HAP-1 (cell line): ENCODE measurements at places on chromosomes 5 and 9.

GRCh38 chr9:13811876-13812275 is 502.1 kb downstream of the NFIB start:
- no peak for DNase-seq

- DNase-seq: no peak
Observed at GRCh38 chr9:107136296-107136695, 146.8 kb upstream of the RAD23B start.

DNA sequence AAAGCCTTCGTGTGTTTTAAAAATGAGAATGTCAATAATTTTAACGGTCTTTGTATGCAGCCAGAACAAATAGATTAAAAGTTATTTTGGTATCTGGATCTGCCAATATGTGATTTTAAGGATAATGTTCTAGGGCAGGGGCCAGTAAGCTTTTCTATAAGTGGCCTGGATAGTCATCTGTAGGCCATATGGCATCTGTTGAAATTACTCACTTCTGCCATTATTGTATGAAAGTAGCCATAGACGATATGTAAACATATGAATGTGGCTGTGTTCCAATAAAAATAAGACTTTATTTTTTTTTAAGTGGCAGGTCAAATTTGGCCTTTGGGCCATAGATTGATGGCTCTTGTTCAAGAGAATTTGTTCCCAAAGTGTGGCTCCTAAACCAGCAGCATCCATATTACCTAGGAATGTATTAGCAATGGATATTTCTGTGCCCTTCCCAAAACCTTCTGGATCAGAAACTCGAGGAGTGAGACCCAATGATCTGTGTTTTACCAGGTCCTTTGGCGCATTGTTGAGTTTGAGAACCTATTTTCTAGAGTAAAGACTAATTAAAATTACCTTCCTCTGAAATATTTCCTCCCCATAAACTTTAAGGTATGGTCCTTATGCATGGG is 55.9 kb downstream of the C6 start:
- no peak for DNase-seq

DNA sequence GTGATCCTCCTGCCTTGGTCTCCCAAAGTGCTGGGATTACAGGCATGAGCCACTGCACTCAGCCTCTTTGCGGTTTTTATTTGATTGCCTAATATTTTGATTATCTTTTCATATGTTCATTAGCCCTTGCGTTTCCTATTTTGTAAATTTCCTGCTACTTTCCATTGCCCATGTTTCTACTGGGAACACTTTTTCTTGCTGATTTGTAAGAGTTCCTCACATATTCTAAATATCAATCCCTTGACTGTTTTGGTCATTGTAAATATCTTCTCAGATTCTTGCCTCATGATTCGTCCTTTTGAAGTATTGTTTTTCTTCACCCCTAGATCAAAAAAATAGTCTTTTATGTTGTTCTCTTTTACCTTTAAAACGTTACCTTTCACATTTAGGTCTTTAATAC is 37.9 kb upstream of the TTC1 start:
- DNase-seq: no peak

GRCh38 chr9:79955300-79955699 is 383.5 kb downstream of the TLE4 start:
- DNase-seq: peak; percentile 13

GRCh38 chr5:141881886-141882285 is 3.7 kb upstream of the PCDH1 start:
- no peak for DNase-seq

GRCh38 chr5:73531356-73531755 is 33.1 kb downstream of the BTF3 start:
- no peak for DNase-seq

DNA sequence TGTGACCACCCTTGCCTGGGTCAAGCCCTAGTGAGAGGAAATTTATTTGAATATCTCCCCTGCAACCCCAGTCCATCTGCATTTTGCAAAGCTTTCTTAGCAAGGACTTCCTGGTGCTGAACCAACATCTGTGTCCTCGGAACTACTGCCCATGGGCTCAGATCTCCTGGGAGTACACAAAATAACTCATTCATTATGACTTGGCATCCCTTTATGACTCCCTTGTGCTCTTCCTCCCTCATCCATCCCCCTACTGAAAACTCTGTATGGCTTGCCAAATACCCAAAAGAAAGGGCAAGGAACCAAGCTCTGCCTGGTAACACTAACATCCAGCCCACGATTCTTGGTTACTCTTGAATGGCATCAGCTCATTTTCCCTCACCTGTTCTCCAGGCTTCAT is 368.5 kb downstream of the NTRK2 start:
- no peak for DNase-seq

GRCh38 chr9:37914154-37914551 is 10.2 kb upstream of the SLC25A51 start:
- DNase-seq: no peak

DNA sequence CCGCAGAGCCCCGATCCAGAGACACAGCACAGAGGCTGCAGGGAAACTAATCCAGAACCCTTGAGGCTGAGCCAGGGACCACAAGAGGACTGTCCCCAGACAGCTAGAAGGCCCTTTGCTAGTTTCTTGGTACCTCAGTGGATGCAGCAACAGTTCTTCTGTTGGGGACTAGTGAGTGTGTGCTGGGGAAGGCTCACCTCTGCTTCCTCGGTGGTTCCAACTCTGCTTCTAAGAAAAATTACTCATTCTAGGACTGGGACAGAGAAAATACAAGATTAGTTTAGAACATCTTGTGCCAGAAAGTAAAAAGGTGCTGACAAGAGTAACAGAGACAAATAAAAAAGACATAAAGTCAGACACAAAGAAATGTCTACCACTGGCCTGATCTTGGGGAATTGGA is 19.5 kb upstream of the ZNF484 start:
- DNase-seq: no peak

DNA sequence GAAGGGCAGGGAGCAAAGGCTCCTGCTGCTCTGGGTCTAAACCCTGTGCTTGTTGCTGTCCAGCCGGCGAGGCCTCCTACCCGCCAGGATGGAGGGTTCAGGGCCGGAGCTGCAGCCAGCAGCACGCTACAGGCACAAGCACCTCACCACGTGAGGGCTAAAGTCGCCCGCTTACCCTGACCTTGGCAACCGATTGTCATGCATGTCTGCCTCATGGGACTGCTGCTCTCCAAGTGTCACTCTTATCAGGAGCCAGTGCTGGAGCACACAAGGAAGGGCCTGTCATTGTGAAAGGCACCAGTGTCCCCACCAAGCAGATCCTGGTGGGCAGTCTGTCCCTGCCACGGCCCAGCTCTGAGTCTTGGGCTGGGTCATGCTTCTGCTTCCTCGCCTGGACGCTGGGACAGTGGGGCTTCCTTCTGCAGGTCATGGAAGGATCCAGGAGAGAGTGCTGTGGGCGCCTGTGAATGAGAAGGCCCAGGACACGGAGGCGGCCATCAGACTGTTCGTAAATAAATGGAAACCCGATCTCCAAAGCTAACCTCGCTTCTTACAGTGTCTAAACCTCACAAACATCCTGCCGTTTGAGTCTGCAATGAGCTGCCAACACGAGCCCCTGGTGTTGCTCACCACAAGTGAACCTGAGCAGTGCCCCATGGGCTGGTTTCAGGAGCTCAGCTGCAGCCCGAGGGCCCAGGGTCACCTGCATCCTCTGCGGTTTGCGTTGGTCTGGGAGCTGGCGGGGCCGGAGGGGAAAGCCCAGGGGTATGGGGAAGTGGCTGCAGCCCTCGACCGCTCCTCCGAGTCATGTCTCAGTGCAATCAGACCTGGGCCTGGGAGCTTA is 58.2 kb upstream of the RXRA start:
- no peak for DNase-seq

DNA sequence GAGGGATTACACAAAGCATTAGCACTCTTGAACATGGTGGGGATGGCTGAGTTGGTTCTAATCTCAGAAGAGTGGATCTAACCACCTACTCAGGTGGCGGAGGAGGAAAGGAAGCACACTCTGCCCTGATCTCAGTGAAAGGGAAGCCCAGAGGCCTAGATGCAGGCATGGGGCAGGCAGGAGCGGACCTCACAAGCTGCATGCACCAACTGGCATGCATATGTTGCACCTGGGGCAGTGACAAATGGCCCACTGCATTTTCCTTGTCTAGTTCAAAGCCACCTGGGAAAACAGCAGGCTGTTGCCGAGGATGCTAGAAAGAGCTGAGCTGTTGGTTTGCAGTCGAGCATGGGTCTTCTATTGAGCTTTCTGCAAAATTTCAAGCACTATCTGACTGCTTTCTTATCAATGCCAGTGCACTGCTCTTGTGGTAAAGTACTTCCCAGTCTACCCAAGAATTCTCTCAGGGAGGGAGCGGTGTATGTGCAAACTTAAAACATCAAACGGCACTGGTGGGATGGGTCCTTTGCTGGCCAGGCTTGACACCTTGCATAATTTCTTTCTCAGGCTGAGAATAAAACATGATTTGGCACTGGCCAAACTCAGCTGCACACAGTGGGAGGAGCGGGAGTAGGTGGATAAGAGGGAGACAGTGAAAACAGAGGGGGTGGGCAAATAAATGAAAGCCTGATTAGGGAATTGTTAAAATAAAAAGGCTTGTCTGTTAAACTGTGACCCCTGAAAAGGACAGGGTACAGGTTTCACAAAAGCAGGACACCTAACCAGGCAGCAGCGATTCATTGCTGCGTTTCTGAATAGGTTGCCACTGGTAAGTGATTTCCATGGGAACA is 108.9 kb downstream of the MARCHF3 start:
- no peak for DNase-seq

DNA sequence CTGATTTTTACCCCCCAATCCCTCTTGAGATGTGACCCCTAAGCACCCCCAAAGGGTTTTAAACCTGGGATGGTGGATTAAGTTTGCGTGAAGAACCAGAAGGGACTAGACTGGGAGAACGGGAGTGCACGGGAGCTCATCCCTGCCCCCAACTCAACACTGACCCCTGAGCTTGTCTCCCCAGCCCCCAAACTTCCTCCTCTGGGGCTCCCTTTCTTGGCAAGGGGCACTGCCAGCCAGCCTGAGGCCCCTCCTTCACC is 5.0 kb upstream of the SET start:
- no peak for DNase-seq

DNA sequence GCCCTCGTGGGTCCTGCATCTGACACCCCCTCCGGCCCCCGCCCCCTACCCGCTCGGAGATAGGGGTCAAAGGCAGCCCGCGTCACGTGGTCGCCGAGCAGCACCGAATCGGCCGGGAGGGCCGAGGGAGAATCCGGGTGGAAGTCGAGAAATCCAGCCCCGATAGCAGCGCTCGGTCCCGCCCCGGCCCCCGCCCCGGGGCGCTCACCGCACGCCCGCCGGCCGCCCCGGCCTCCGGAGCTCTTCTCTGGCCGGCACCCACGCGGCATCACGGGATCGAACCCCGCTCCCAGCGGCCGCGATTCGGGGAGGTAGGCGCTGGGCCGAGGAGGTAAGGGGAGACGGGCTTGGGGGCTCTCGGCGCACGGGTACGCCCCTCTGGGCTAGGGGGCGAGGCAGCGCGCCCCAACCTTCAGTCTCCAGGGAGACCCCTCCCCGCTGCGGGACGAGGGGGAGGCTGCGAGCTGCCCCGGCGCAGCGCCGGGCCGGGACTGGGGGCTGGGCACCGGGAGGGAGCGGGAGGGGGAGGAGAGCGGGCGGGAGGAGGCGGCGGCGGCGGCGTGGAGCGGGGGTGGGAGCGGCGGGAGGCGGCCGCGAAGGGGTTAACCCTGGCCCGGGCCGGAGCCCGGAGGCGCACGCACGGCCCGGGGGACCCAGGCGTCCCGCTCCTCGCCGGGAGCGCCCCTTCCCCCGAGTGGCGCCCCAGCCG is 22.1 kb upstream of the NDST1 start:
- DNase-seq: peak; percentile 52
